ENCODE measurements at places on chromosomes 7 and 10.

GRCh38 chr10:98131619-98132018 is 2.8 kb upstream of the R3HCC1L start:
- DNase-seq = no peak

- peak; percentile 22 for DNase-seq
Measured at GRCh38 chr10:110357252-110357780, 52.6 kb upstream of the SMNDC1 start.

GRCh38 chr7:22879709-22880306 is 57.2 kb upstream of the TOMM7 start:
- no peak for DNase-seq

DNA sequence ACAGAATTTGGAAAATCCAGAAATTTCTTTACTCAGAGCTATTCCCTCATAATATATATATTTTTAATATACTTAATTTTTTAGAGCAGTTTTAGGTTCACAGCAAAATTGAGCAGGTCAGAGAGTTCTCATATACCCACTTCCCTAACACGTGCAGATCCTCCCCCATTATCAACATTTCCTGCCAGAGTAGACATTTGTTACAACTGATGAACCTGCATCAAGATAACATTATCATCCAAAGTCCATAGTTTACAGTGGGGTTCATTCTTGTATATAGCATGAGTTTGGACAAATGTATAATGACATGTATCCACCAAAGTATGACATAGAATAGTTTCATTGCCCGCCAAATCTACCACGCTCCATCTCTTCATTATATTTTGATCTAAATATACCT is 170.0 kb downstream of the PTEN start:
- no peak for DNase-seq

- no peak for DNase-seq
Measured at GRCh38 chr7:80679921-80680907, 41.8 kb downstream of the CD36 start.

GRCh38 chr10:101458869-101459268 is 104.9 kb downstream of the BTRC start:
- no peak for DNase-seq

DNA sequence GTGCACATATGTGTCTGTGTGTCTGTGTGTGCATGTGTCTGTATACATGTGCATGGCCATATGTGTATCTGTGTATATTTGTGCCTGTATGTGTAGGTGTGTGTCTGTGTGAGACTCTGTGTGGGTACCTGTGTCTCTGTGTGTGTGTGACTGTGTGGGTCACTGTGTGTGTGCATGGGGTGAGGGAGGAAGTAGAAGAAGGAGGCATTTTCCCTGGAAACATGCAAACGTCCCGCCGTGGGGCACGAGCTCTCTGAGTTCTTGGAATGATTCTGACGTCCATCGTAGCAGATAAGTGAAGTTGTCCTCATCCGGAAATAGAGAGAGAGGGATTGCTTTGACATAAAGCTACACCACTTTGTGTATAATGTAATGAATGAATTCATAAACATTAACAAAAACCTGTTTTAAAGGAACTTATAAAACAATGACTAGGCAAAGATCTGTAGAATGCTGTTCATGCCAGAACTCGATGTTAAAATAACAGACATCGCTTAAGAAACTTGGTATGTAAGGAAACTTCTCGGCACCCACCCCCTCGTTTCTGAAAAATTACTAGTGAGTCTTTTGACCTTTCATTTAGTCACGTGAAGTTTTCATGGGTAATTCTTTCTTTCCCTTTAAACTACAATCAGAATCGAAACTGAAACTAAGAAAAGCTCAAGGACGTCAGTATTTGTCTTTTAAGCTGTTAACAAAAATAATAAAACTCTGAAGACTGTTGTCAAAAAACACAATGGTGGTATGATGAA is 43.6 kb upstream of the KLF6 start:
- DNase-seq = no peak

GRCh38 chr10:17181751-17182150 is 19.7 kb downstream of the TRDMT1 start:
- no peak for DNase-seq

DNA sequence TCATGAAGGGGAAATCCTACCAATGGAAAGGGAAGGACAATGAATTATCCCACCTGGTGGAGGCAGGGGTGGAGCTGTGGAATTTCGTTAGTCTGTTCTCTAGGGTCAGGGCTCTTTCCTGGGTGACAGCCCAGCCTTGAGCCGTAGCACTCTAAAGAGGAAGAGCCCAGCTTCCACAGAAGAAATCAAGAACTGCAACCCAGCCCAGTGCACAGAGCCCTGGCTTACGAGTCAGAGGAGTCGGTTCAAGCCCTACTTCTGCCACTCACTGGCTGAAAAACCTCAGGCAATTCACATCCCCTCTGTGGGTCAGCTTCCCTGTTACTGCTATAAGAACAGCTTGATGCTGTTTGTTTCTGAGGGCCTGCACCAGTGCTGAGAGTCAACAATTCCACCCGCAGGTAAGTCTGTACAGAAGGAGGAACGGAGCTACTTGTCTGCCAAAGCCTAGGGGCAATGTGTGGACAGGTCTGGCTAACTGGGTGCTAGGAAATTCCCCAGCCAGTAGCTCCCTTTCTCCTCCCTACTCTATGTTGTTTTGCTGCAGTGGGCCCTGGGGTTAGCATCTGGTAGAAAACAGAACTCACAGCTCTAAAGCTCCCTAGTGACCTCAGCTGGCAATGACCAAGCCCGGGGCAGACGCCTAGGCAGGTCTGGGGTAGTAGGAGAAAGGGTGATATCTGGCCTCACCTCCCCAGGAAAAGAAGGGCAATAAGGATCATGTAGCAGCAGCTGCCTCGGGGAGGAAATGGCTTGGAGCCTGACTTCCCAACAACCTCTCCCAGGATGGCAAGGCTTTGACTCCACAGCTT is 3.3 kb downstream of the AVPI1 start:
- no peak for DNase-seq
